Activated naive CD4-positive, alpha-beta T cell (primary cell): ENCODE measurements at places on chromosomes 1 and 21.

- no peak for DNase-seq
Observed at GRCh38 chr21:43811262-43812105, 22.1 kb downstream of the RRP1 start.

GRCh38 chr1:58862728-58863385 lies 79.0 kb upstream of the JUN start:
- no peak for DNase-seq

GRCh38 chr1:76759950-76760349 lies 107.3 kb upstream of the ST6GALNAC5 start:
- DNase-seq, result no peak

GRCh38 chr1:233673947-233674431 lies 60.1 kb downstream of the KCNK1 start:
- DNase-seq, result no peak

DNA sequence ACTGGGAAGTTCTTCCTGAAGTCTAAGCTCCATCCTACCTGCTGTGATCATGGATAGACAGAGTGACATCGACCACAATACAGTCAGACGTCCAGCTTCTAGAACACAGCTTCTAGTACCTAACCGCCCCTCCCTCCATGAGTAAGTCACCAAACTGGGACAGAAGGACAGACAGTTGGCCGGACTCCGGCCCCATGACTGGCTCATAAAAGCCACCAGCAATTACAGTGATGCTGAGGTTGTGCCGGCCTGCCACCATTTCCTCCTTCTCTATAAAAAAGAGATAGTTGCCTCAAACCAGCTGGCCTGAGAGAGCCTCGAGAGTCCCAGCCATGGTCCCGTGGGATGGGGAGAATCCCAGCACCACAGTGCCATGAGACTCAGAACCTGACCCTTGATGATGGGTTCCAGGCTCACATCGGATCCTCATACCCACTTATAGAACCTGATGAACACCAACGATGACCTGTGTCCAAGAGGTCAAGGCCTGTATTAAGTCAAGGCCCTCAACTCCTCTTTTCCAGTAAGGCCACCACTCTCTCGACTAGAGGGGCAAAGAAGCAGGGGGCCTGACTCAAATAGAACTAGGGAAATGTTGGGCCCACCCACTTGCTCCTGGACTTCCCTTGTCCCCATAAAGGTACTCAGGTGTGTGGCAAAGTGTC lies 3.4 kb downstream of the MEF2D start:
- no peak for DNase-seq

- DNase-seq, result no peak
Observed at GRCh38 chr1:218480588-218481099, 135.5 kb downstream of the TGFB2 start.

- no peak for DNase-seq
Observed at GRCh38 chr1:9249534-9250410, 15.2 kb downstream of the H6PD start.

GRCh38 chr1:167371030-167371429 lies 147.3 kb downstream of the CD247 start:
- no peak for DNase-seq

GRCh38 chr1:41481109-41481775 lies 3.2 kb downstream of the EDN2 start:
- DNase-seq, result no peak

GRCh38 chr1:179014123-179014522 lies 11.6 kb upstream of the FAM20B start:
- DNase-seq, result no peak

- no peak for DNase-seq
Observed at GRCh38 chr1:229570891-229571516, 12.5 kb upstream of the ABCB10 start.

GRCh38 chr1:177914603-177915002 lies 55.3 kb downstream of the SEC16B start:
- DNase-seq, result no peak

GRCh38 chr1:197017558-197018146 lies 40.3 kb downstream of the CFHR5 start:
- no peak for DNase-seq

DNA sequence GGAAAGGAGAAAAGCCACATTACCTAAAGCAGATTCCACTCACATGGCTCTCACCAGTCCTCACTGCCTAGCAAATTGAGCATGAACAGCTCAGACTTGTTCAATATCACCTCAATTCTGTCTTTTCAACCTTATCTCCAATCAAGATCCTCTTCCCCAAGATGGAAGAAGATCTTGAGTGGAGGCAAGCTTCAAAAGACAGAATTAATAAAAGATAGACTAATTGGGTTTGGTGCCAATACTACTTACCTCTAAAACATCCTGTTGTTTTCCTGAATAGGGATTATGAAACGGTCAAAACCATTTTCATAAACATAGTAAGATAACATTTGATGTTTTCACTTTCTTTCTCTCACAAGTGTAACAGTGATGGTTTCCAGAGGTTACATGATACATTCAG lies 349.2 kb upstream of the PLD5 start:
- no peak for DNase-seq
